NCI-H226 (cell line): ENCODE measurements at places on chromosomes 5 and 9.

- no peak for DNase-seq
These were observed 27.0 kb downstream of the CCNJL start for GRCh38 chr5:160285316-160285715.

DNA sequence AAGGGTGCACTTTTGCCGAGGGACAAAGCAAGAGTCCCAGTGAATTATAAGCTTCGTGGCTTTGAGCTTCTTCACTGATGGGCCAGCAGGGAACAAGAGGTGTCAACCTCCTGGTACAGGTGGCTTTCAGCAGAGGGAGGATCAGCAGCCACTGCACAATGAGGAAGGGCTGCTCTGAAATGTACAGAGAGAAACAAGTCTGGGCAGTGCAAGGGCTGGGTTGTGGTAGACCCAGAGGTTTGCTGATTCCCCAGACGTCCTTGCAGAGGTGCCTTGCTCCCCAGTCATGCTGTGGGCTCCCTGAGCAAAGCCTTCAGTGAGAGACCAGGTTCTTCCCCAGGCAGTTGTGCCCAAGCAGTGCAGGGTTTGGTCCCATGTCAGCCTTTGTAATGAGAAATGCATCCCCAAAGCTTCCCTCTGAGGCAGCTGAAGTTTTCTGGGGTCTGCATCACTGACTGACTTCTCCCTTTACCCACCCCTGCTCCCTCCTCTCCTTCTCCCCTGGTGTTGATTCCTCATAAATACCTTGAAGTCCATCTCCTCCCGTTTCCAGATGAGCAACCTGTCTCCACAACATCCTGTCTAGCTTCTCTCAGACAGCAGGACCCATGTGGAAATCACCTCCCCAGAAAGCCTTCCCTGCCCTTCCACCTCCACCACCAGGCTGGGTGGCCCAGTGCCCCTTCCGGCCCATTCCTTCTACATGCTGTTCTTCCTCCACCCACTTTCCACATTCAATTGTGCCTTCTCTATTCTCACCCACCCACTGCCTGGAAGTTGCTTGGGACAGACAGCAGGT is 599.6 kb upstream of the ADAMTS16 start:
- DNase-seq, result no peak

- no peak for DNase-seq
These were observed 60.3 kb downstream of the CDKN2A start for GRCh38 chr9:21933865-21934264.

DNA sequence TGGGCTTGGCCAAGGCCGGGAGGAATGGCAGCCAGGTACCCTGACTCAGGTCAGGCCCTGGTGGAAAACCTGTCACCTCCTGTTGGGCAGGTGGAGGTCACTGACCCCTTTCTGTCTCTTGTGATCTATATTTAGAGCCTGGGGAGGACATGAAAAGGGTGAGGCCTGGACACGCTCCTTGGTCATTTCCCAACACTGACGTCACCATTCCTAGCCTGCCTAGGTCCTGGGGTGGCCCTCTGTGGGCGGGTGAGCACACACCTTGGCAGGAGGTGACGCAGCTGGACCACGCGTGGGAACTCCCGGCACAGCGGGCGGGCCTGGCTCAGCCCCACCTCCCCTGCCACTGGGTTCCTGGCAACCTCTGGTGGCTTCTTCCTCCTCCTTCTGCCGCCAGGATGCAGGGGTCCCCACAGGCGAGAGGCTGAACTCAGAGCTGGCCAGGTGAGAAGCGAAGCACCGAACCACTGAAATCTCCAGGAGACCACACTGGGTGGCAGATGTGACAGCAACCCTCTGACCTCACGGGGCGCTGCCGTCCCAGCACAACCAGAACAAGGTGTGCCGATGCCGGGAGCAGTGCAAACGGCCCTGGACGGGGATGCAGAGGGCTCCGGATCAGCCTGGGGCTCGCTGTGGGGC is 6.4 kb upstream of the RALGDS start:
- DNase-seq, result no peak
